ENCODE measurements at places on chromosomes 11 and 22. TPM values are rescaled to one million over a fixed set of nuclear protein-coding genes. Genes with fewer than 3 reads are reported as not detected.

ELFN2 gene
- 2.8 TPM for total RNA-seq

NCAM1 gene
- 17.4 TPM for total RNA-seq

PHETA2 gene
- 0.12 TPM for total RNA-seq

- no peak for DNase-seq
These were observed 17.7 kb upstream of the TUB start for GRCh38 chr11:8063324-8063723.

- peak; percentile 59 for DNase-seq
These were observed 1.1 kb upstream of the ATG16L2 start for GRCh38 chr11:72812967-72813739.

GRCh38 chr11:120884154-120885020 is 139.5 kb upstream of the TBCEL start:
- no peak for DNase-seq

- no peak for DNase-seq
These were observed 41.7 kb downstream of the CCDC83 start for GRCh38 chr11:85896876-85897275.

- no peak for DNase-seq
These were observed 124.3 kb upstream of the ALX4 start for GRCh38 chr11:44434191-44434590.

- no peak for DNase-seq
These were observed 4.3 kb downstream of the SLC43A3 start for GRCh38 chr11:57422669-57423068.

- no peak for DNase-seq
These were observed 52.0 kb upstream of the SPATA19 start for GRCh38 chr11:133897331-133897650.

GRCh38 chr11:79102840-79103239 is 338.0 kb downstream of the TENM4 start:
- DNase-seq = no peak

Data from astrocyte (in vitro differentiated cells and primary cell).